ENCODE measurements at places on chromosomes 1 and 21. TPM values are rescaled to one million over a fixed set of nuclear protein-coding genes. Genes with fewer than 3 reads are reported as not detected.

DNA sequence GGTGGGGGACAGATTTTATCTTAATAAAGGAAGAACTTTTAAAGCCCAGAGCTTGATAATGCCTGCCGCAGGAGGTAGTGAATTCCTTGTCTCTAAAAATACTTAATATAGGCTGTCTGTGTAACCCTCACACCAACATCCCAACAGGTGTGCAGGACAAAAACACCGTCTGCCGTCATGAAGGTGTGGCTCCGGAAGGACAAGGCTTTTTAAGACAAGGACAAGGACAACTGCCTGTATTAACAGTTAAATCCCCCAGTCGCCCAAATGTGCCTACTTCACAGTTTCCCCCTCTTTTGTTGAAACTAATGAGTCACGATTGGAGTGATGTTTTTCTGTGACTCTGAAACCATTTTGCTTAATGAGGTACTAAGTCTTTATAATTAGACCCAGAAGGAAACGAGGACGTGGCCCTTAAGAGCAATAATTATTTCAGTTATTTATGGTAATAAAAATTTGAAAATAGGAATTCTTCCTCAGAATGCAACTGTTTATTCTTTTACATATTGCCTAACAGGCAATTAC lies 27.3 kb upstream of the SPATA6 start:
- no peak for DNase-seq

GRCh38 chr1:226871636-226872327 lies 1.4 kb downstream of the PSEN2 start:
- no peak for DNase-seq

- DNase-seq, result no peak
These were observed 21.9 kb downstream of the MCOLN2 start for GRCh38 chr1:84975035-84975434.

DNA sequence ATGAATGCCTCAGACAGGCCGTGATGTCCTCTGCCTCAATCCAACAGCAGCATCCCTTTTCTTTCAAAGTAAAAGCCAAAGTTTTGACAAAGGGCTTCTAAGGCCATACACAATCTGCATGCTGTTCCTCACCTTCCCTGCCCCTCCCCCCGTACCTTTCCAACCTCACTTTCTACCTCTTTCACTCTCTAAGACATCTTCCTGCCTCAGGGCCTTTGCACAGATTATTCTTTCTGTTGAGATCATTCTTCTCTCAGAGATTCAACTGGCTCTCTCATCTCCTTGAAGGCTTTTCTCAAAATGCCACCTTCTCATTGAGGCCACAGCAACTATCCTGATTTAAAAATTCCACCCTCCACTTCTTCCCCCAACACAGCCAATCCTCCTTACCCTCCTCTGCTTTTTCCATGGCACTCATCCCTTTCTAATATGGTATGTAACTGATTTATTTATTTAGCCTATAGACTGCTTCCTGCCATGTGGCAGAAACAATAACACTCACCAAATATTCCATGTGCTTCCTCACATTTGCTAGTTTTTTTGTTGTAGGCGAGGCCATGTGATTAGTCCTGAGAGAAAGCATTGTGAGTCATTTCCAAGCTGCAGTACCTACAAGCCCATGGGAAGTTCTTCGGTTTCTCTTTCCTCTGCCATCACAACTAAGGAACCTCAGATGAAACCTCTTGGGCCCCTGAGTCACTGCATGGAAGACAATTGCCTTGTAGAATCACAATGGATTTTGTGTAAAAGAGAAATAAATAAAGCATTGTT lies 58.7 kb upstream of the GADD45A start:
- no peak for DNase-seq

The REN gene
- not detected for total RNA-seq

DNA sequence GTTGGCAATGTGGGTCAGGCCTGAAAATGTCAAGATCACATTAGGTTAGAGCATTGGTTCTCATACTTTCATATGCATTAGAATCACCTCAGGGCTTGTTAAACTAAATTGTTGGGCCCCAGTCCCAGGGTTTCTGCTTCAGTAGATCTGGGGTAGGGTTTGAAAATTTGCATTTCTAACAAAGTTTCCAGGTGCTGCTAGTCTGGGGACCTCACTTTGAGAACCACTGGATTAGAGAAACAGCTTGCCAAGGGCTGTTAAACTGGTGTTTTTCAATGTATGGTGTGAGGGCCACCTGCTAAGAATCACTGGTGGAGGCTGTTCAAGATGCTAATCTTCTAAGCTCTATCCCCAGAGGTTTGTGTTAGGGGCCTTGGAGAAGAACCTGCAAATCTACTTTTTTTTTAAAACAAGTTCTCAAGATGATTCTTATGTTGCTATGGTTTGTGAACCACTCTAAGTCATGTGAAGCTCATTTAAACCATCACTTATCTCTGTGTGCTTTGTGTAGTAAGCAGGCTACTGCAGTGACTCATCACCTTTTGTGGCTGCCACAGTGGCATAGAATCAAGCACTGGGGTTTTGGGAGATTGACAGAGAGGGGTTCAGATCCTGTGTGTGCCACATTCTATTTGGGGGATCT lies 152.2 kb downstream of the S1PR1 start:
- DNase-seq, result no peak

GRCh38 chr1:13828454-13829151 lies 128.6 kb downstream of the PRDM2 start:
- DNase-seq, result no peak

GRCh38 chr21:15695241-15695640 lies 34.5 kb upstream of the USP25 start:
- DNase-seq, result no peak

The SDC3 gene
- total RNA-seq, result 150 TPM

DNA sequence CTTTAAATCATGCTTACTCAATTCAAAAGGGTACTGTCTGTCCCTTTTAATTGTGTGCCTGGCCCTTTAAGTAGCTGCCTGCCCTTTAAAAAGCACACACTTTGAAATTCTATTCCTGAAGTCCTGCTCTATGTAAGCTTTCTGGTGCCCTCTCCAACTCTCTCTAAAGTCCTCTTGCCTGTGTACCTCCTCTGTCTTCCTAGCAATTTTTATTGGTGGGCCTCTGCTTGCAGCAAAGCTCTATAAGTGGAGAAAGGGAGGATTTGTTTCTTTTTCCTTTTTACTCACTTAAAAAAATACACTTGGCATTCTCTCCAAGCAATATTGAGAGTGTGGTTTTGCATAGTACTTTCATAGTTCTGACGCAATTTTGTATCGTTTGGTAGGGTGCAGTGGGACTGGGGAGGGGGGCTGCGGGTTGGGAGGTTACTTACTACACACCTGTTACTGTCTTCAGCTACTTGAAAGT lies 135.4 kb downstream of the LMO4 start:
- no peak for DNase-seq

DNA sequence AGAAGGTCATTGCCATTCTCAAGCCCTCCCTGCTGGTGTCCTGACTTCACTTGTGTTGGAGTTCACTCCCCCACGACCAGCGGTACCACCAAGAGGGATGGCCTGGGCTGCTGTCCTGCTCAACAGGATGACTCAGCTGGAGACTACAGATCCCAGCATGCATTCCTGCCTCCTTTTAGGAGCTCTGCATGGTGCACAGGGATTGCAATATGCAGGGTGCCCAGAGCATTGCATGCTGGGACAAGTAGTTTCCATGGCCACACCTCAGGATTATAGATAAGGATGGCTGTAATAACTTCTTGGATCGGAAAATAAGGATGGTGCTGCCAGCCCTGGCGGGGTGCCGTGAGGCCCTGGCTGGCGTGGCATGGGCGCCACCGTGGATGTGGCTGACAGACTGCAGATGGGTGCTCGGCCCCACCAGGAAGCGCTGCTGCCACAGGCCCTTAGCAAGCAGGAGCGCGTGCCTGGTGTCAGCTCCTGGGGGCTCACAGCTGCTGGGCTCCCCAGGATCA lies 150.0 kb downstream of the CASZ1 start:
- DNase-seq, result no peak

The HSPA6 gene
- 2.4 TPM for total RNA-seq

The PTGFR gene
- 0.78 TPM for total RNA-seq

DNA sequence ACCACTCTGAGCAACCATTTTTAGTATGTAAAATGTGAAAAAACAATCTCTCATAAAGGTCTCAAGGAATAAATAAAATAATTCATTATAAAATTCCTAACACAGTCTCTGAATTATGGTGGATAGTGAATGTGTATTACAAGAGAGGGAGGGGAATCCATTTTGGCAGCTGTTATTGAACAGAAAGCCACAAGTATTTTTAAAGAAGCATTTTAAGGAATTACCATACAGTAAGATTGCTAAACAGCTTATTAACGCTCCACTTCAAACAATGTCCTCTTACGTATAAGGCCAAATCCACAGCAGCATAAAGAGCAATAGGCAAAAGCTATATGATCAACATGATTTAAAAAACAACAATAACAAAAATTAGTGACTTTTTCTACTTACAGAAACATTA lies 18.4 kb downstream of the PIGK start:
- DNase-seq, result no peak

DNA sequence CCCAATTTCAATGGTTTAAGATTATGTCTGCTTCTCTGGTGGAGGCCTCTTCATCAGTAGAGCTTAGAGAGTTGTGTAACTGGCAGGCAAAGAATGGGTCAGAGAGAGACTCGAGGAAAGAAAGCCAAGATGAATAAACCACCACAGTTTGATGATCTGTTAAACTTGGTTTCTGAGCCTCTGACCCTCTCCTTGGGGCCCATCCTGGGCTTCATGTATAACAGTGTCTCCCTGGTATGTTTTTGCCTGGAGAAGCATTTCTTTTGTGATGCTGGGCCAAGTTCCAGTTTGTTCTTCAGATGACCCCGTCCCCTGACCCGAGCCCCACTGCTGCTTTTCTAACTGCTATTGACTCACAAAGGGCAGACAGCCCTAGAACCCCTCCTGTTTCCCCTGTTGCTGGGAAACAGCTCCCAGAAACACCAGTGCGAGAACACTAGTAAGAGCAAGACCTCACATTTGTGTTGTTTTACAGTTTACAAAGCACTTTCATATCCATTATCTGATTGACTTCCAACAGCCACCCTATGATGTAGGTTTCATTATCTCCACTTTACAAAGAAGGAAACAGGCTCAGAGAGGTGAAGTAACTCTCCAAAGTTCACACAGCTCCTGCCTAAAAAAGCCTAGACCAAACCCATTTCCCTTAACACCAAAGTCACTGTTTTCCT lies 9.0 kb downstream of the CD2 start:
- DNase-seq, result no peak

The FCGR3A gene
- 73.7 TPM for total RNA-seq

The PTPN22 gene
- 0.45 TPM for total RNA-seq

The PEX10 gene
- 21.6 TPM for total RNA-seq

- DNase-seq, result no peak
These were observed 250.2 kb upstream of the FGGY start for GRCh38 chr1:59046730-59047157.

DNA sequence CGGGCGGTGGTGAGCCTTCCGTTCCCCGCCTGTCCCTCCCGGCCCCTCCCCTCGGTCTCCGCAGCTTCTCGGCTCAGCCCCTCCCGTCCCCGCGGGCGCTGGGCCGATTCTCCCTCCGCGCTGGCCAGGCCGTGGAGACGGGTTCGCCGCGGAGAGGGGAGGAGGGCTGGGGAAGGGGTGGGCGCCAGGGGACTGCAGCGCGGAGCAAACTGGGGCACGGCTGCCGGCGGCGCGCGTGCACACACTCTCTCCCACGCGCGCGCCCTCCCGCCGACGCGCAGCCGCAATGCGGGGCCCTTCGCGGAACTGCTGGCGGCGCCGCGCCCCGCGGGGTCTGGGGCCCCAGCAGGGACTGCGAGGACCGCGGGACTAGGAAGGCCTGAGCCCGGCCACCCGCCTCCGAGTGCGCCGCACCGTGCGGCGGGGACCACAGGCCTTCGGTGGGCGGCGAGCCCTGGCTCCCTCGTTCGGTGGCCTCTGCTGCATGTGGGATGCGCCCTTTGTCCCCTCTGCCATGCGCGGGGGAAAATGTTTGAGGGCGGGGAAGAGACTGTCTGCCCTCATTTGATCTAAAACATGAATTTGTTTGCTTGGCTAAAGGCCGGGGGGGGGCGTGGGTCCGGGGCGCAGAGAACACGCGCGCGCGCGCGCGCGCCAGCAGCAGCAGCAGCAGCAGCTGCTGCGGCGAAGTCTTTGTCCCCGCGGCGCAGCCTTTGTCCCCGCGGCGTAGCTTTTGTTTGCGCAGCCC lies 90.7 kb upstream of the VAMP3 start:
- peak; percentile 66 for DNase-seq

DNA sequence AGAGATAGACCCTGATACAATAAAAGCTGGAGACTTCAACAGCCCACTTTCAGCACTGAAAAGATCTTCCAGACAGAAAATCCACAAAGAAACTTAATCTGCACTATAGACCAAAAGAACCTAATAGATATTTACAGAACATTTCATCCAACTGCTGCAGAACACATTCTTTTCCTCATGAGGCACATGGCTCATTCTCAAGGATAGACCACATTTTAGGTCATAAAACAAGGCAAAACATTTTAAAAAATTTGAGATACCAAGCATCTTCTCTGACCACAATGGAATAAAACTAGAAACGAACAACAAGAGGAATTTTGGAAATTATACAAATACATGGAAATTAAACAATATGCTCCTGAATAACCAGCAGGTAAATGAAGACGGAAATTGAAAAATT lies 15.0 kb upstream of the IL20 start:
- no peak for DNase-seq

The NPHS2 gene
- total RNA-seq, result not detected

GRCh38 chr1:169858467-169858866 lies 35.2 kb downstream of the SCYL3 start:
- DNase-seq, result no peak

GRCh38 chr1:55937840-55938375 lies 641.5 kb downstream of the PLPP3 start:
- no peak for DNase-seq

GRCh38 chr1:156693848-156694689 lies 11.3 kb downstream of the CRABP2 start:
- DNase-seq, result no peak

DNA sequence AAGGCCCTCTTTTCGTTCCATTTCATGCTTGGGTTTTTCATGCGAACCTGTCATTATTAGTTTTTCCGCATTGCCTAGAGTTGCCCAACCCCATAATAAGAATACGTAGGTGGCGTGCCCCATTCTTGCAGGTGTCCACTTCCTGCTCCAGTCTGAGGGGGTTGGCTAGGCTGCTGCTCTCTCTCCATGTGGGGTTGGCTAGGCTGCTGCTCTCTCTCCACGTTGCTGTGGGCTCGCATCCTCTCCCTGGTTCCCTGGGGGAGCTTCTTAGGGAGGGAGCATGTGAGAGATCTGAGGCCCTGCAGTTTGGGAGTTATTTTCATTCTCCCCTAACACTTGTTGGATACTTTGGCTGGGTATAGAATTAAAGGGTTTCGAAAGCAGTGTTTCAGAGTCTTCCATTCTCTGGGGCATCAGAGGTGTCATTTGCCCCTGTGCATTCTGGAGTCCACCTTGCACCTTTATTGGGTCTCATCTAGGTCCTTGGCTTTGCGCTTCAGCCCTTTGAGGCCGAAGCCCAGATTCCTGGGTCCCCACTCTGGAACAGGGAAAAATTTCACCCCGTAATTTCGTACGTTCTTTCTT lies 8.6 kb downstream of the C1orf35 start:
- DNase-seq, result no peak

The SPRR4 gene
- total RNA-seq, result not detected

- DNase-seq, result no peak
These were observed 164.6 kb upstream of the GJB5 start for GRCh38 chr1:34590211-34590623.

GRCh38 chr1:241413386-241413785 lies 56.4 kb upstream of the RGS7 start:
- no peak for DNase-seq

GRCh38 chr1:234265321-234265720 lies 107.9 kb upstream of the COA6 start:
- DNase-seq, result no peak

The C1orf226 gene
- total RNA-seq, result 4.3 TPM

The GOLT1A gene
- 1.6 TPM for total RNA-seq

- no peak for DNase-seq
These were observed 128.0 kb downstream of the PSMG1 start for GRCh38 chr21:39055167-39055767.

- DNase-seq, result peak; percentile 67
These were observed 1.8 kb downstream of the CD160 start for GRCh38 chr1:145720878-145721671.
